ENCODE measurements at places on chromosomes 12 and 14. TPM values are rescaled to one million over a fixed set of nuclear protein-coding genes. Genes with fewer than 3 reads are reported as not detected.

The KCNJ8 gene
- not detected for total RNA-seq

The FAR2 gene
- 1.5 TPM for total RNA-seq

The RPS6KA5 gene
- 2.9 TPM for total RNA-seq

DNA sequence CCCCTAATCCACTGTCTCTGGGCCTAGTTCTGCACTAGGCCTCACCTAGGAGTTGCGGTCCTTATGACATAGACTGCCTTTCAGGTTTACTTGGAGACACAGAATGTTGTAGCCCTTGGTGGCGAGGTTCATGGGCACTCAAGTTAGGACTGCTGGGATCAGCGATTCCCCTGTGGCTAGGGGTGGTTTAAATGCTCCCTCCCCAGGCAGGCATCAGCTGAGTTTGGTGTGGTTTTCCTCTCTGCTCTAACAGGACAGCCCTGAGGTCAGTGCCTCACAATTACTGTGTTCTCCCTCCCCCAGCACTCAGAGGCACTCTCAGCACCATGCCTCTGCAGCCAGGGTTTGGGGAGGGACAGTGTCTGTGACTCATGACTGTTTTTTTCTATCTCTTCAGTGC lies 22.2 kb upstream of the RDH16 start:
- peak; percentile 55 for DNase-seq

The ACOT6 gene
- not detected for total RNA-seq

DNA sequence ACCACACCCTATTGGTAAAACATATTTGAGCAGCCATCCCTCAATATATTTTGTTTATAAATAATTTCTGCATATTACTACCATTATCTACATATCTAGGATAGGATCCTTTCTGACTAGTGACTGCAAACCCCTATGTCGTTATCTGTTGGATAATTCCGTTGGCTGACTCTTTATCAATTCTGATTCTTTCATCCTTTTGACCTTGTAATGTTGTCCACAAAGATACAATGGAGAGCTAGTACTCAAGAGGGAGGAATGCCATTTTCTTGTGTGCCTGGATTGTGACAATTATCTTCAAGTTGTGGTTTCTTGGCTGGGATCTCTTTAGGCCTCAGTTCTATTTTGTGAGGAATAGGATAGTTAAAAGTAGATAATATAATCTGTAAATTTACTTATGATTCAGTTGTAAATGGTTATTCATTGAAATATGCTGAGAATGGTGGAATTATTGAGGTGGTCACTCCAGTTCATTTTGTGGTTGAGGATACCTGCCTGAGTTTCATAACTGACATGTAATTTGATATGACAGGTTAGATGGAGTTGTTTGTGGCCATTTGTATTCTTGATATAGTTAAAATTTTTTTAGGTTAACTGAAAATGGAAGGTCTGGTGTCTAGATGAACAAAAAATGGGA lies 10.1 kb downstream of the CHST11 start:
- no peak for DNase-seq

The HOXC11 gene
- not detected for total RNA-seq

- DNase-seq = no peak
Measured at GRCh38 chr12:47777741-47778558, 4.9 kb downstream of the SLC48A1 start.

DNA sequence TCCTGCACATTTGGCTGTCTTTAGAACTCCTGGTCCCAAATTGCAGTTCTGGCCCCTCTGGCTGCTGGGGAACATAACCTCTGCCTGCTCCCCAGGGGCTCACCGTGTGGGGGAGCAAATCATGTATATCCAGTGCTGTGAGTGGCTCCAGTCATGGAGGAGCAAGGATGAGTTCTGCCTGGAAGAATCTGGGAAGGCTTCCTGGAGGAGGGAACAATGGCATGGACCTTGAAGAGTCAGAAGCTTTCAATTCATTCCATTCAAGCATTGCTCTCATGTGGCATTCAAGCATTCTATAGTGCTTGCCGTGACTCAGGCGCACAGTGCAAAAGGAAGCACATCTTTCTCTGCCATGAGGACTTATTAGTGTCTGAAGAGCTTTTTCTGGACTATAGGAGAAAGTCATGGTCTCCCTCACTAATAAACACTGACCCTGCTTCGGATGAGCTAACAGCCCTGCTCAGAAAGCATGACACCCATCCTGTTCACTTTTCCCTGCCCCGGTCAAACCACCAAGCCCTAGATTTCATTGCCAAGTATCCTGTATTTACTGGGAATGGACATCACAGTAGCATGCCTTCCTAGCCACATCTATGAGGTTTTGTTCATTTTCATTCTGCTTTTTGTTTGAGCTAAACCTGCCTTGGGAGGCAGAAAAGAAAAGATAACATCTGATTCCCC lies 3.5 kb downstream of the IFI27 start:
- no peak for DNase-seq

- no peak for DNase-seq
Measured at GRCh38 chr12:121701667-121702277, 10.8 kb upstream of the TMEM120B start.

DNA sequence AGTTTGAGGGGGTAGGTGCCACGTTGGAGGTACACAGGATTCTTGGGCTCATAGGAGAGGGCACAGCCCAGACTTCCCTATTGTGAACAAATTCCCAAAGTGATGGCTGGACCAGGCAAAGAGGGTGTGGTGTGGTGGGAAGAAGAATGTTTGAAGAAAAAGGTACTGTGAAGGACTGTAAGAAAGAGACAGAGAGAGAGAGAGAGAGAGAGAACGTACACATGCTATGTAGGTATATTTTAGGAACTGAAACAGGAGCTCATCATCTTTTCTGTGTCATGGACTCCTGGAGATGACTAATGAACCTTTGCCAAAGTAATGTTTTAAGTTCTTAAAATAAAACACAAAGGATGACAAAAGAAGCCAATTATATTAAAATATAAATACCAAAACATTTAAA lies 24.5 kb downstream of the SLC17A8 start:
- DNase-seq = no peak

- DNase-seq = no peak
Measured at GRCh38 chr12:126061777-126062176, 996.5 kb downstream of the AACS start.

Measured in bronchial epithelial cell (primary cell).